ENCODE measurements at places on chromosomes 12 and 14.

GRCh38 chr12:71684081-71684480 lies 1.8 kb upstream of the TMEM19 start:
- DNase-seq = no peak

- DNase-seq = no peak
Observed at GRCh38 chr14:39558525-39558924, 126.3 kb upstream of the FBXO33 start.

GRCh38 chr12:131764738-131765137 lies 53.8 kb downstream of the SFSWAP start:
- DNase-seq = no peak

DNA sequence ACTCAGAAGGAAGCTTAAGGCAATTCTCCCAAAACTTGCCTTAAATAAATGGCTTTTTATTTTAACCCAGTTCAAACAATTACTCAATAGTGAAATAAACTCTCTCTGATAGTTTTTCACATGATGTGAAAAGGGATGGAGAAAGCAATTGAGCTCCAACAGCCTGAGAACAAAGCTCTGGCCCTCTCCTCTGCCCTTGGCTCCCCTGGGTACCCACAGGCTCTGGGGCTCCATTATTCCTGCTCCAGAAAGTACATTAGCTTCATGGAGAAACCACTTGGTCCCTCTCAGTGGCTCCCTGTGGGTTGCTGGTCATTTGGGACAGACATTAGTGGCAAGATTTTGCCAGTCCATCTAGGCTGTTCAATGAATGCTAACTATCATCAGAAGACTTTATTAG lies 242.8 kb downstream of the ATP23 start:
- no peak for DNase-seq

DNA sequence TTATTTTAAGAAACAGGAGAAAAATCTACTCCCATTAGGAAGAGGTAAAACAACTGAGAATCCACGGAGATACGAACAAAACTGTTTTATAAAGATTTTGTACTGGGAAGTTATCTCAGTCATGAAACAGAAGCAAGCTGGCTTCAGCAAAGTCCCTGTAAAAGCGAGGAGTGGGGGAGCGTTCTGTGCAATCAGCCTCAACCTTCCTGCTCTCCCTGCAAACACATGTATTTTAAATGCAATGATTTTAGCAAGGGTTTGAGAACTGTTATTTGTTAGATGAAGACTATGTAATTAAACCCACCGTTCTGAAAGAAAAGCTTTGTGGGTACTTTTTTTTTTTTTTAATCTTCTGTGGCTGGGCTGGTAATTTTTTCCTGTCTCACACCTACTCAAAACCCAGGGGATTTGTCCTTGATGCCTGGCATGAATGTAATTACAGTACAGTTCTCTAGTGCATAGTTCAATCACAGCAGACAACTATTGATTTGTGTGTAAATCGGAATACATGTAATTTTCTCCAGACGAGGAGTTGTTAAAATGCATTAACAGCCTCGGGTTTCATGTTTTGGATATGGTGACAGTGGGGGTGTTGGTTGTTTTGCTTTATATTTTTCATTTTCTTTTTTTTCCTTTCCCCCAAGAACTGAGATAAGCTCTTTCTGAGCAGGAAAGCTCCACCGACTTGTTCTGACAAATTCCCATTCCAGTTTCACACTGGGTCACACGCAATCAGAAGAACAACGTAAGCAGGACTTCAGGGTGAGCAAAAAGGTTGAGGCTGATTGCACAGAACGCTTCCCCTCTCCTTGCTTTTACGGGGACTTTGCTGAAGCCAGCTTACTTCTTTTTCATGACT lies 153.6 kb downstream of the PHLDA1 start:
- no peak for DNase-seq

DNA sequence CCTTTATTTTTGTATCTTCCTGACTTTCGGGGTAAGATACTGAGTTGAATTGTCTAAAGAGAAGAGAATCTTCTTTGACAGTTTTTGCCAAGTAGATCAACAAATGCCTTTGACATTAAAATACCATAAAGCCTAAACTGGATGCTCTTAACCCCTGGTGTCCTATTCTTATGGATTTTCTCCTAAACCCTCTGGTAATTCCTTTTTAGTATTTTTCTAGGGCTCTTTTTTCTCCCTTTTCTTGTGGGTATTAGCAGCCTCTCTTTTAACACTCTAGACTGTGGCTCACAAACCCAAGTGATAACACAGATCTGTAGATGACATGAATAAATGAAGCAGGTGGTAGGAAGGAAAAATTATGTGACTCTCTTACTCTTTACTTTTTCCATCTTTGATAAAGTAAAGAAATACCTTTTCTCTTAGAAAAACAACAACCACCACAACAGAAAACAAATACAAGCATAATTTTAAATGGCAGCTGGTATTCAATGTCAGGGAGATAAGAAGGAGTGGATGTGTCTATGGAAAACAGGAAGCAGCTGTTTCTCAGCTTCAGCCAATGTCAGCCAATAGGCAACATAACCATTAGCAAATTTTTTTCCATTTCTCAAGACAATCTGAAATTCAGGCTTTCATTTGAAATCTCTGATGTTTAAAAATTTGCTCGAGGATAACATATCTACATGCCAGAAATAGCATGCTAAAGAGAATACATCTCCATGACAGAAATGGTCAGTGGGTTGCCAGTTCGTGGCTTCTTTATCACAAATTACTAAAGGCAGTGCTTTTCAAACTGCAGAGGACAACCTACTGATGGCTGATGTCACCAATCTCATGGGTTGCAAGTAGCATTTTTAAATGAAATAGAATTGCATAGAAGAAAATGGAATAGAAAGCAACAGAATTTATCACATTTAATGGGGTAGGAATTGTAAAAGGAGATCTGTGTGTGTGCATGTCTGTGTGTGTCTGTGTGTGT lies 123.1 kb upstream of the KRR1 start:
- no peak for DNase-seq

- DNase-seq = no peak
Observed at GRCh38 chr14:52338051-52338681, 24.1 kb downstream of the PTGER2 start.

DNA sequence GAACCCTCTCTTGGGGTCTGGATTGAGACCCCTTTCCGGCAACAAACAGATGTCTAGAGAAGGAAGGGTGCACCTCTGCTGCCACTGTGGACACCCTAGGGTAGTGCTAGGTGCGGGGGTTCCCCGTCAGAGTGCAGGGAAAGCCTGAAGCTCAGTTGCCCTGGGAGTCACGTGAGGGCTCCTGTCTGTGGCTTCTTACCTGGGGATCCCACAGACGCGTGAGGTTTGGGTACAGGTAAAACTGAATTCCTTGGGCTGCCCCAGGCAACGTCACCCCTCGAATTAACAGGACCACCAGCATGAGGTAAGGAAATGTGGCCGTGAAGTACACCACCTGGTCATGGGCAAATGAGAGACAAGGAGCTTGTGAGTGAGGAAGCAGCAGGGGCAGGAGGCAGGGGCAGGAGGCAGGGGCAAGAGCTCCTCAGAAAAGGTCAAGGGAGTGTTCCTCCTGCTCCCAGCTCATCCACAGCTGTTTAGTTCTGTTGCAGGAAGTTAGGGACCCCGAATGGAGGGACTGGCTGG lies 21.0 kb upstream of the SLC6A12 start:
- no peak for DNase-seq

- DNase-seq = no peak
Observed at GRCh38 chr12:104263580-104264358, 39.8 kb upstream of the EID3 start.

DNA sequence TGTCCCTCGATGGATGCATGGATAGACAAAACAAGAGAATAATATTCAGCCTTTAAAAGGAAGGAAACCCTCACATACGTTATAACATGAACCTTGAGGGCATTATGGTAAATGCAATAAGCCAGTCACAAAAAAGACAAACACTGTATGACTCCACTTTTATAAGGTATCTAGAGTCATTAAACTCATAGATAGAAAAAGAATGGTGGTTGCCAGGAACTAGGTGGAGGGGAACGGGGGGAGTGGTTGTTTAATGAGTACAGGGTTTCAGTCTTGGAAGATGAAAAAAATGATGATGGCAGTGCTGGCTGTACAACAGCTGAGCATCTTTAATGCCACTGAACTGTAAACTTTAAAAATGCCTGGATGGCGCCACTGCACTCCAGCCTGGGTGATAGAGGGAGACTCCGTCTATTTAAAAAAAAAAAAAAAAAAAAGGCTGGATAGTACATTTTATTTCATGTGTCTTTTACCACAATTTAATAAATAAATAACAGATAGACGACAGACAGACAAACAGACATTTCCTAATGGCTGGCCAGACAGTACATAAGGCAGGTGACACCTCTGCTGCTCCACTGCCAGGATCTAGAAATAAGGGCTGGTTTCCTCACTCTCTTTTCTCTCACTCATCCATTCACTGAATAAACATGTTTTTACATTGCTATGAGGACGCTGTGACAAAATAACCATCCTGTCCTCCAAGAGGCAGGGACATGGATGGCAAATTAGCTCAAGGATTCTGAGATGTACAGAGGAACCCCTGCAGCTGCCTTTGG lies 118.8 kb downstream of the FOXN3 start:
- no peak for DNase-seq
